ENCODE measurements at places on chromosomes 7 and 10.

DNA sequence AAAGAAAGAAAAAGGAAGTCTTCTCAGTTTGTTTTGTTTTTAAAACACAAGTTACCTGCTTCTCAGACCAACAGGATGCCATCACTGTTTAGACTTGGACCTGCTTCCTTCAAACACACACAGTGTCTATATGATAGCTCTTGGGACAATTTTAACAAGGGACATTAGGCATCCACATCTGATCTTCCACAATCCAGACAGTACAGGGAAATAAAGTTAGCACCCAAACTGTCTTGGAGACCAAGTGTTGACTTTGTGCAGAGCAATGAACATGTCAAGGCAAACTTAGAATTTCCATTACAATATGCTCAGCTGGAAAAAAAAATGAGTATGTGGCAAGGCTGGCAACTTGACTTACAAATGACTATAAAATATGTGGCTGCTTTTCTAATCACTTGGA is 80.9 kb downstream of the SGMS1 start:
- no peak for DNase-seq

DNA sequence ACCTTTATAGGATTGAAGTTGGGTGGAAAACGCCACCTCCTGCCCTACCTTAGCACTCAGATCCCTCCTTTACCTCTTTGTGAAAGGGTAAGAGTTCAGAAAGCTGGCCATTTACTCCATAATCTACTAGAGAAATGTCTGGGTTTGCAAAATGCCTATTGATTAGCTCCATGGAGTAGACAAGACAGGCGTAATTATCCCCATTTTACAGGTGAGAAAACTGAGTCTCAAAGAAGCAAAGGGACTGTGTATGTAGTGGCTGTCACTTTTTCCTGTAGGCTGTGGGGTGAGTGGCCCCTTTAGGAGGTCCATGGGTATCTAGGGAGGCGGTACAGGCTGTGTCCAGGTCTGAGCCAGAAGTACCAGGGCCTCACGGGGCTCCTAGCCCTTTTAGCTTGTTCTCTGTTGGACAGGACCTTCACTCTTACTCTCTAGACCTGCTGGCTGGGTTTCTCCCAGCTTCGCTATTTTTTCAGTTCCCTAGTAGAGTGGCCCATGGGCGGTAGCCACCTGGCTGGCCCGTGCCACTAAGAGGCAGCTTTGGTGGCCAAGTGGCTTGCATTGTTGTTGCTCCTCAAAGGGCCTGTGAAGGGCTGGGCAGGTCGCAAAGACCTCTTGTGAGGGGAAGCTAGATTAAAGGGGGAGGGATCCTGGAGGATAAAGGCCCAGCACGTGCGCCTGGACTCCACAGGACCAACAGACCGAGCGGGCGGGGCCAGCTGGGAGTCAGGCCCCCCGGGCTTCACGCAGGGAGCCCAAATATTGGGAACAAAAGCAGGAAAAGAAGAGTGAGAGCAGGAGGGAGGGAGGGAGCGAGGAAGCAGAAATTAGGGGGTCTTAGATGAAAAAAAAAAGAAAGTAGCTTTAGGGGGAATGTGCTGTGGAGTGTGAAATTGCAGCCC is 4.7 kb upstream of the PAX2 start:
- DNase-seq, result no peak

- DNase-seq, result no peak
These were observed 13.6 kb downstream of the ZC3HAV1L start for GRCh38 chr7:139022286-139022685.

- DNase-seq, result no peak
These were observed 27.7 kb downstream of the RAMP3 start for GRCh38 chr7:45185028-45185863.

DNA sequence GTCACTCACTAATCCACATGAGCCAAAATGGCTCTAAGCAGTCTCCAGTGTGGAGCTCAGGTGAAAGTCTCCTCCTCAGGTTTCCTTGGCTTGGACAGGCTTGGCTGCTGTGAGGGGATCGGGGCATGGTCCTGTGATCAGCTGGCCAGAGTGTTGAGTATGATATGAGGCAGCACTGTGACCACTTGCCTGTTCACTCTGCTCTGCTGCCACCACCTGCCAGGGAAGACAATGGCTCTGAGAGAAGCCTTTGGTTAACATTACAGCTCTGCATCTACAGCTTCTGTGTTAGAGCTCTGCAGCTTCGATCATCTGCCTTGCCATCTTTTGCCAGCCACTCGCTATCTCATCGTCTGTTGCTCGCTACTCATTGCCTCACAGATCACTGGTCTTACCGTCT is 20.1 kb upstream of the PTN start:
- DNase-seq, result no peak

GRCh38 chr10:103793429-103793828 is 61.9 kb downstream of the SH3PXD2A start:
- no peak for DNase-seq

DNA sequence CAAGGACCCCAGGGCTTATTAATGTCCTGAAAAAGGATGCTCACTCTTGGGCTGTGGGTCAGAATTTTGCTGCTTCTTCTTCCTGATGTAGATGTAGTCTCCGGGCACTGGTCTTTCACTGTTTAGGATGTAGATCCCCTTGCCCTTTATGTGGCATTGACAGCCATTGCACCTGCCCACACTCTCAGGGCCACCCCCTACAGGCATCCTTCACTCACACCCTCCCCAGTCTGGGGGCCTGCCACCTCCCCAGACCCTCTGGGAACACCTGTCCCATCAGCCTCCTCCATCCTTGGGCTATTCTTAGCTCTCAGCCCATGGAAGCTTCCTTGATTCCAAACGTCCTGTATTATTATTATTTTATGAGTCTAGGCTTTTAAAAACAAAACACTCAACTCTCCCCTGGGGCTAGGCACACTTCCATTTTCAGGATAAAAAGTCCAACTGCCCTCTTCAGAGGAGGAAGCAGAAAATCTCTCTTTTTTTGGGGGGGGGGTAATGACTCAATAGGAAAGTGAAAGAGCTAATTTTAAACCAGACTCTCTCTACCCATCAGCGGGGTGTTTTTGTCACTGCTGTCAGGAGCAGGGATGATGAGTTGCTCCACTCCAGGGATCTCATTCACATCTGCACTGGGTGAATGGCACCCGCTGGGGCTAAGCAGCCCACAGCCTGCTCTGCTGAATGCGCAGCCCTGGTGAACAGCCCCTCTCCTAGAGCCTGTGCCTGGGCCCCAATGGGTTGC is 11.5 kb upstream of the KLRG2 start:
- no peak for DNase-seq

DNA sequence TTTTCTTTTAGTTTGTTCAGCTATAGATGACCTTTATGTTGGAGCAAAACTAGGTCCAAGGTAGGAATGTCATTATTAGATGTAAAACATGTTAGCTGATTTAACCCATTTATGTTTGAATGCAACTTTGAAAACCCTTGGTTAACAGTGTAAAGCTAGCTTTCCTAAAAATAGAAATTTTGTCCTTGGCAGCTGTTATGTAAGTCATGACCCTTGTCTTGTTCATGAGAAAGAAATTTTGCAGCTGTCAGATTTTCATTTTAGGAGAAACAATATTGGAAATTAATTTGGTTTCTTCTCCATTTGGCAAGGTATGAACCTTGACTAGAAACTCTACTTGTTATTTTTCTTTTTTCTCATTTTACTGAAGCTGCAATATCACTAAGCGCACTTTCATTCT is 23.9 kb upstream of the CCAR1 start:
- no peak for DNase-seq

GRCh38 chr10:59971915-59972314 is 65.6 kb upstream of the CCDC6 start:
- DNase-seq, result peak; percentile 1

GRCh38 chr7:142301299-142301698 is 43.4 kb upstream of the PRSS58 start:
- peak; percentile 7 for DNase-seq

- DNase-seq, result no peak
These were observed 94.1 kb downstream of the COL13A1 start for GRCh38 chr10:69895759-69896158.

DNA sequence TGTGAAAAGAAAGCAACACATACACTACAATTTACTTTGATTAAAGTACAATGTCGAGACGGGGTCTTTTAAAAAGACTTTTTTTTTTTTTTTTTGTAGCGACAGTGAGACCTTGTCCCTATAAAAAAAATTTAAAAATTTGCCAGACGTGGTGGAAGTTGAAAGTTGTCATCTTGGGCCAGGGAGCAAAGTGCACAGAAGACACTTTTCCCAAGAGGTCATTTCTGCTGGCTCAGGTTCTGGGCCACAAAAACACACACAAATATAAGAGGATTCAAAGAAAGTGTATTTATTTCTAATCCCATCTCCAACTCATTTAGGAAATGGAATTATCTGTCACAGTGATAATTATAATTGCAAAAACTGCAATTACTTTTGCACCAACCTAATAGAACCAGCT is 24.7 kb downstream of the SLC26A3 start:
- no peak for DNase-seq

GRCh38 chr7:100867040-100867775 is at the start of gene TRIP6:
TSS of gene TRIP6 (plus strand) at chr7:100867387. CDS start at chr7:100867498, 111 bp downstream.
- DNase-seq, result peak; percentile 95

- no peak for DNase-seq
These were observed 66.8 kb downstream of the ITGB1 start for GRCh38 chr10:32891261-32891660.

DNA sequence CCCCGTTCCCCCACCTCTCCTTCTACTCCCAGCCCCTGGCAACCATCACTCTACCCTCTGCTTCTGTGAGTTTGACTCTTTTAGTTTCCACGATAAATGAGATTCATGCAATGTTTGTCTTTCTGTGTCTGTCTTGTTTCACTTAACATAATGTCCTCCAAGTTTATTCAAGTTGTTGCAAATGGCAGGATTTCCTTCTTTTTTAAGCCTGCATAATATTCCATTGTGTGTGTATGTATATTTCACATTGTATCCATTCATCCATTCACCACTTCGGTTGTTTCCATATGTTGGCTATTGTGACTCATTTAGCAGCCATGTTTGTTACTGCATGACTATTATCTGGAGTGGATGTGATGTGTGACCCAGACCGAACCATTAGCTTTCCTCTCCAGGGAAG is 64.3 kb downstream of the VIM start:
- no peak for DNase-seq

- no peak for DNase-seq
These were observed 27.8 kb downstream of the HEPACAM2 start for GRCh38 chr7:93198472-93198871.

- no peak for DNase-seq
These were observed 315.3 kb downstream of the BMPER start for GRCh38 chr7:34220506-34221185.

- DNase-seq, result no peak
These were observed 126.3 kb upstream of the STARD3NL start for GRCh38 chr7:38051786-38052185.

- DNase-seq, result no peak
These were observed 141.4 kb upstream of the MKI67 start for GRCh38 chr10:128267581-128267980.

- DNase-seq, result peak; percentile 89
These were observed 99.3 kb upstream of the THSD7A start for GRCh38 chr7:11931307-11931706.

DNA sequence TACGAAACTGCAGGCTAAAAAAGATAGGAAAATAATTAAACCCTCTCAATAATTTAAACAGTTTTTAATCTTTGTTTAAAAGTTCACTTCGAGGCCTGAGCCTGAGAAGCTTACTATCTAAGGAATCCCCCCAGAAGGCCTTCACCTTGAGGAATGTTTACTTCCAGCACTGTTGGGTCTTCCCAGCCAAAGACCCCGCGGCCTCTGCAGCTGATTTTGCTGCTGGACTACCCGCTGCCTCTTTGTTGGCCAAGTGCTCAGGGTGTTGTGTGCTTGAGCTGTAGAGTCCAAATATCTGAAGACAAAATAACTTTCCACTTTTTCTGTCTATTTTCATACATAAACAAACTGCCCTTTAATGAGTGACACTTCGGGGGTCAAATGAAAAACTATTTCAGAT is 292.7 kb downstream of the GLRX3 start:
- no peak for DNase-seq

GRCh38 chr10:60611291-60611747 is 167.0 kb upstream of the CDK1 start:
- DNase-seq, result peak; percentile 75

DNA sequence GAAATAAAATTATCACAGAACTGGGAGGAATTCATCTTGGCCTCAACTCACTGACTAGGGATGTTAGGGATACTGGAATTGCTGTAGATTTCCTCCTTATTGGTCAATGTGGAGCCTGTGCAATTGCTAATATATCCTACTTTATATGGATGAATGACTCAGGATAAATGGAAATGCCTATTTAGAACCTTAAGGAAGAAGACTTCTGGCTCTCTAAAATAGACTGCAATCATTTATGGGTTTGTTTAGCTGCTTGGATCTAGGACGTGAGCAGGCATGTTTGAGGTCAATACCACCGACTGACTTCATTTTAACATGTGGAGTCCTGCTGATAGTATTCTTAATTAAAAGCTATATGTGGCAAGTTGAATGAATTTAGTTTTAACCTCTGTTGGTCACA is 1040.1 kb upstream of the LRRN3 start:
- DNase-seq, result no peak

- peak; percentile 22 for DNase-seq
These were observed 38.3 kb upstream of the SFMBT2 start for GRCh38 chr10:7449063-7449695.

DNA sequence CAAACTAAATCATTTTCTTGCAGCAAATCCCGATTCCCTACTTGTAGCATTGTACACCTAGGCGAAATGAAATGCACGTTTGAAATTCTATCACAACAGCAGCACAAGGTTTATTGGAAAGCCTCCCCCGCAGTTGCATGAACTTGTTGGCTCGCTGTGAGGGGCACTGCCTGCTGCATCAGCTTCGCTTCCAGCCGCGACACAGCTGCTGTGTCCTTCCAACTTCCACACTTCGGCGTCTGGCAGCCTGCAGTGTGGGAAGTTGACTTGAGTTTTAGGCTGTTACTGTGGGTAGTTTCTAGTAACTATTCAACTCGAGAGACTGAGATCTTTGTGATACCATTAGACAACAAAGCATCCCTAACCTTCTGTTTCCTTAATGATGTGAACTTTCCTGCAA is 315.8 kb upstream of the TPK1 start:
- DNase-seq, result no peak

- no peak for DNase-seq
These were observed 52.0 kb downstream of the ZNF22 start for GRCh38 chr10:45052700-45053099.

- no peak for DNase-seq
These were observed 1.8 kb upstream of the NUB1 start for GRCh38 chr7:151339651-151340382.

DNA sequence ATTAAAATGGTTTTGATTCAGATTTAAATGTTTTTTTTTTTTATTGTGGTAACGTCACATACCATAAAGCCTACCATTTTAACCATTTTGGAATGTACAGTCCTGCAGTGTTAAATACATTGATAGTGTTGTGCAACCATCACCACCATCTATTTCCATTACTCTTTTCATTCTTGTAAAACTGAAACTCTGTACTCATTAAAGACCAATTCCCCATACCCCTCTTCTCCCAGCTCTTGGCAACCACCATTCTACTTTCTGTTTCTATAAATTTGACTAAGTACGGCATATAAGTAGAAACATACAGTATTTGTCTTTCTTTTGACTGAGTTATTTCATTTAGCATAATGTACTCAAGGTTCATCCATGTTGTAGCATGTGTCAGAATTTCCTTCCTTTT is 96.2 kb downstream of the EXOC4 start:
- no peak for DNase-seq

Data from M059J (cell line).